ENCODE measurements at places on chromosomes 5 and 9.

GRCh38 chr9:114592356-114592755, 4.8 kb downstream of the ATP6V1G1 start:
- no peak for DNase-seq

DNA sequence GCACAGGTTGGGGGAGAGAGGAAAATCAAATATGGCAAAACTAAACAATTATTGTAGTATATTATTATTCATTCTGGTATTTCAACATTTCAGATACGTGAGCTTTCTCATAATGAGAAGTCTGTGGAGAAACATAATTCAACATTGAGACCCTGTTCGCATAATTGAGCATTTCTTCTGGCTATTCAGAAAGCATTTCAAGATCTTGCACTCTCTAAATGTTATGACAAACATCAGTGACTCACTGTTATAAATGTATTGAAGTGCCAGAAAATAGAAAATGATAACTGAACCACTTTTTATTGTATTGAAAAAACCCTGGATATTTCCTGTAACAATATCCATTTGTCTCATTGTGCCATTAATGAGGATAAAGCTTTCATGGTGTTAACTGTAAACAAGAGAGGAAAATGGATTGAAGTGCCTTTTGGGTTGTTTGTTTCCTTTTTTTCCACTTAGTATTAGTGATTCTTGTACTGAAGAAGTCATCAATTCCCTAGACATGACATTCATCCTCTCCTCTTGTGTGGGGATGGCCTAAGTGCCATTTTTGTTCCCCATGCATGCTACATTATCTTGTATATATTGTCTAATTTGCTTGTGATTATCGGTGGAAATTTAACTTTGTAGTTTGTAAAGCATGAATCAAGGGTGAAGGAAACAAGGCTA, 124.6 kb downstream of the CAMK4 start:
- no peak for DNase-seq

DNA sequence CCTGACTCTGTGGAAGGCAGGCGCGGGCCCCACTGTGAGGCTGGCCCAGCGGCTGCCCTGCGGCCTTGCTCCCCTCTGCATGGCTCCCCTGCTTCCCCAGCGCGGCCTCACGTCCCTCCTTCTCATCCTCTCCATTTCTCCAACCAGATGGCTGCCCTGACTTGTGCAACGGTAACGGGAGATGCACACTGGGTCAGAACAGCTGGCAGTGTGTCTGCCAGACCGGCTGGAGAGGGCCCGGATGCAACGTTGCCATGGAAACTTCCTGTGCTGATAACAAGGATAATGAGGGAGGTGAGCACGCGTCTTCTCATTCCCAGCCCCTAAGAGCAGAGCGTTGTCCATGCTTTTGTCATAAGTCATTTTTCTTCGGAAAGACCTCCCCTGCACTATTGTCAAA, 129.0 kb upstream of the WWC1 start:
- DNase-seq = no peak

- peak; percentile 35 for DNase-seq
Measured at GRCh38 chr9:137255448-137256114, 454 bp downstream of the NELFB start.

DNA sequence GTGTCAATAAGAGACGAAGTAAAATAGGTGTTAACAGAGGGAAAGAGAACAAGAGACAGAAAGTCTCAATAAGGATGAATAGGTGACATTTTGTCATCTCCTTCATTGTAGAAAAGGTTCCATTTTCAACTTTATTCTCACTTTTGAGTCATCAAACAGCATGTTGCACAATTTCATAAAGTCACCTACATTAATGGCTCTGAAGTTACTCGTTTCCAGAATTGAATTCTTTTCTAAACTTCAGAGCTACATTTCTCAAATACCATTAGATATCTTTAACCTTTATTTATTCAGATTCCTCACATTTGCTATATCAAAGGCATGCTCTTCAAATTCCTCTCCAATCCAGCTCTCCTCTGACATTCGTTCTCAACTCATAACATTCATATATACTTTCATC, 13.1 kb downstream of the ADAMTS6 start:
- DNase-seq = no peak

- no peak for DNase-seq
Measured at GRCh38 chr5:59291941-59292340, 601.6 kb downstream of the PDE4D start.

DNA sequence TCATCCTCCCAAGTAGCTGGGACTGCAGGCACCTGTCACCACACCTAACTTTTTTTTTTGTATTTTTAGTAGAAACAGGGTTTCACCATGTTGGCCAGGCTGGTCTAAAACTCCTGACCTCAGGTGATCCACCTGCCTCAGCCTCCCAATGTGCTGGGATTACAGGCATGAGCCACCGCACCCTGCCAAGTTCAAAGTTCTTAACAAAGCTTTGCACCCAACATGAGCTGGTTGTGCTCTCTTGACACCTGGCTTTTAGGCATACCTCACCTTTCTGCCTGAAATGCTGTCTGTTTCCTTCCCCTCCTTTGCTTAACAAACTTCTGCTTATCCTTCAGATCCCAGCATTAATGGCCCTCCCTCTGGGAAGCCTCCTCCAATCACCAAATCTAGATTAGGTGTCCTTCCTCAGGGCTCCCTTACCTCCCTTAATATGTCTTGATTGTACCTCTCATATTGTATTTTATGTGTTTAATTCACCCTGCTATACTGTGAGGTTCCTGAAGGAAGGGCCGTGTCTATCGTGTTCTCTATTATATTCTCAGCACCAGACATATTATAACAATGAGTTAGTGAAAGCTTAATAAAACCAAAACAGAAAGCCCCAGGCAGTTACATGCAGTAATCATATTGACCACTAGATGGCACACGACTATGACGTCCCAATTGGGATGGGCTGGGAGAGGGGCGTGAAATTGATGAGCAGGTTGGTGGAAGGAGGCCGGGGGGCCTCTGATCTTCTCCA, 62.9 kb upstream of the PPARGC1B start:
- peak; percentile 33 for DNase-seq

GRCh38 chr5:154202379-154203260, 12.1 kb downstream of the GALNT10 start:
- no peak for DNase-seq

- no peak for DNase-seq
Measured at GRCh38 chr5:94422812-94423211, 195.6 kb downstream of the KIAA0825 start.

GRCh38 chr9:1492156-1492555, 442.0 kb downstream of the DMRT2 start:
- no peak for DNase-seq

GRCh38 chr9:85215961-85216360, 525.8 kb downstream of the AGTPBP1 start:
- DNase-seq = no peak

DNA sequence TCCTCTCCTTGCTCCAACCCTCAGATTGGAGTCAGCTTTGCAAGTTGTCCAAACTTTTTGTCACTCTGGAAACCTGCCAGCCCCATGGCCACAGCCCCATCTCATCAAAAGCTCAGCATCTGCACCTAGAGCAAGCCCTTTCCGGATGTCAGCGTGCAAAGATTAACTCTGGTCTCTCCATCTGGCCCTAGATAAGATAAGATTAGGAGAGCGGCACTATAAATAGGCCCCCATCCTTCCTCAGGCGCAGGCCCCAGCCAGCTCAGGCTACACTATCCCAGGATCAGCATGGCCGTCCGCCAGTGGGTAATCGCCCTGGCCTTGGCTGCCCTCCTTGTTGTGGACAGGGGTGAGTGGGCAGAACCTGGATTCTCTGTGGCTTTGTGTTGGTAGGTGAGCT, at the start of gene SPINK4:
SPINK4 (plus strand) TSS at position 247 of the 400 bp plus-strand sequence; CDS start at position 289, 42 bp downstream.
- DNase-seq = no peak

DNA sequence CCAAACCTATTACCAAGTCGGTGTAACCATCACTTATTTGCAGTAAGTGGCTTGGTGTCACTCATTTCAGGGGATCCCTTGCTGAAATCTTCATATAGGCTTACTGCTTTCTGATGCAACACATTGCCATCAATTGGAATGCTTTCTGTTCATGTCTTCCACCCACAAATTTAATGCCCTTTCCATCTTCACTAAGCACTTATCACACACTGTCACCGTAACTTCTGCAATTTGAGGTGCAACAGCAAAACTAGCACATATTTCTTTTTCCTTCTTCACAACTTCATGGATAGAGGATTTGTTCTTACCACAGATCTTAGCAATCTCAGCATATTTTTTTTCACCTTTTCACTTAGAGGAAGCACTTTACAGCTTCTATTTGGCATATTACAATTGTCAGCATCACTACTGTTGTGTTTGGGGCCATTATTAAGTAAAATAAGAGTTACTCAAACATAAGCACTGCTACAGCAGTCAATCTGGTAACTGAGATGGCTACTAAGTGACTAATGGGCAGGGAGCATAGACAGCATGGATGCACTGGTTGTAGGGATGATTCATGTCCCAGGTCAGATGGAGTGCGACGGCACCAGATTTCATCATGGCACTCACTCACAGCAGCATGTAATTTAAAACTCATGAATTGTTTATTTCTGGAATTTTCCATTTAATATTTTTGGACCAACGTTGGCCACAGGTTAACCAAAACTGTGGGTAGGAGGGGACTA, 70.1 kb downstream of the PIP5K1B start:
- no peak for DNase-seq

DNA sequence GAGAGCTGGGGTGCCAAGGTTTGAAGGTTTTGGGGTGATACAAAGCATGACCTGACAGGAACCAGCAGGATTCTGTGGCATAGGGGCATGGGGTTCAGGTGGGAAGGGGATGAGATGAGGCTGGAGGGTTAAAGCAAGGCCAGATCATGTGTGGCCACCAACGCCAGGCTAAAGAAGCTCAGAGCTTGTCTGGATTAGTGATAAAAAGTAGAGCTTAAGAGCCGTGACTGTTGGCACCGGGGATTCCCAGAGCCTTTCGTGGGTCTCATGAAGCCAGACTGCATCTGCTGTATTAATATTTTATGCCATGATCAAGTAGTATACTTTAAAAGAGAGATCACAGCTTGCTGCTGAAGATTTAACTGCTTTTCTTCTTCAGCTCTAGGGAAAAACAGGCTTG, 8.5 kb upstream of the GSN start:
- DNase-seq = no peak

DNA sequence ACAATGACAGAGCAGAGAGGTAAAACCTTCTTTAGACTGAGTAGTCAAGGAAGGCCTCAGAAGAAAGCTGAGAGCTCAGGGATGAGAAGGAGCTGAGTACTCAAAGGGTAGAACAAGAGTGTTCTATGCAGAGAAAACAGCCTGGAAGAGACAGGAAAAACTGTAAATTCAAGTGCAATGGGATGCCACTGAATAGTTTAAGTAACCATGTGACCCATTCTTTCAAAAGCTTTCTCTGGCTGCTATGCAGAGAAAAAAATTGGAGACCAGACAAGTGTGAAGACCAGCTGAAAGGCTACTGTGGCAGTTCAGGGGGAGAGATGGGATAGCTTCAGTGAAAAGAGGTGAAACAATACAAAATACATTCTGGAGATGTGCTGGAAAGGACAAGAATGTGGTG, 61.3 kb upstream of the RNF38 start:
- DNase-seq = no peak

DNA sequence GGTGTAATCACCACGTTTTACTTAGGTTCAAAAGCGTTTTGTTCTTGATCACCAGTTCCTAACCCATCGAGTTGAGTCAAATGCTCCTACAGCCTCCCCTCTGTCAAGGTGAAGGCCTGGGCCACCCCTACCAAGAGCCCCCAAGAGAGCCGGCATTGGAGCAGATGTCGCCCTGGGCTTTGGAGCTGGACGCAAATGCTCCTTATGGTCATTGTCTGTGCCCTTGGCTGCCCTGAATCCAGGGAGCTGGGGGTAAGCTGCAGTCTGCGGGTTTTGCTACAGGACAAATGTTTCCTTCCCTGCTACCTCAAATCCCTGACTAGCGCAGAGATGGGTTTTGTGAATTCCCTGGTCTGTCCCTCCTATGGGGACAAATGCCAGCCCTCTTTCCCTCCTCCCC, 4.9 kb downstream of the RNF183 start:
- no peak for DNase-seq

DNA sequence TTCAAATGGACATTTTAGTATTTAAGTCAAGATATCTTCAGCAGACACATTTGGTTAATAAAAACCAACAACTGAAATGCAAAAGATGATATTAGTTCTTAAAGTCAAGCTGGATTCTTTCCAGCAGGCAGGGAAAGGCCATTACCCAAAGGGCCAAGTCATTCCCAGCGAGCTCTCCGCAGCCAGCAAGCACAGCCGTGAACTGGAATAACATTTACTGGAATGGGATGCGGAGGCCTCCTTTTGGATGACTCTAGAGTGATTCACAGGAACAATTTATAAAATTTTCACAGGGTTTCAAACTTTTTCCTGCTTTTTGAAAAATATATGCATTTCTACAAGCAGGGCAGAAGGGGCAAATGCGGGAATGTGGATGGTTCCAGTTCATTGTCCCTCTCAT, 76.6 kb upstream of the DAB2 start:
- DNase-seq = no peak

DNA sequence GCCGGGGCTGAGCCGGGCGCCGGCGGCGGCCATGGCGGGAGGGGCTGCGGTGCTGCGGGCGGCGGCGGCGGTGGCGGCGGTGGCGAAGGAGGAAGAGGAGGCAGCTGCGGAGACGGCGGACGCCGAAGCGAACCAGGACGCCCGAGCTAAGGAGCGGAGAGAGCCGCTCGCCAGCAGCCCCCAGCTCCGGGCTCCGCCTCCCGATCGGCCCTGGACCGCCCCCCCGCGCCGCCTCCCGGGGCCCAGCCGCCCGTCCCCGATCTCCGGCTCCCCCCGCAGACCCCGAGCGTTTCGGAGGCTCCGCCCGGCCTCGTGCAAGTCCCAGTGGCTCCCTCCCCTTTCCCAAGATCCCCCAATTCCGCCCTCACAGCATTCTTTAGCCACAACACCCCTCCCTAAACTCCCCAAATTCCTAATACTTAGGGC, at the start of gene ASTN2:
ASTN2 (minus strand) TSS at position 152 of the 426 bp plus-strand sequence; CDS start at position 33, 119 bp downstream.
- no peak for DNase-seq

GRCh38 chr5:109900911-109901627, 211.3 kb downstream of the MAN2A1 start:
- no peak for DNase-seq

- DNase-seq = no peak
Measured at GRCh38 chr5:146365618-146366017, 27.0 kb downstream of the POU4F3 start.

GRCh38 chr9:84775056-84775643, 105.6 kb downstream of the NTRK2 start:
- no peak for DNase-seq

DNA sequence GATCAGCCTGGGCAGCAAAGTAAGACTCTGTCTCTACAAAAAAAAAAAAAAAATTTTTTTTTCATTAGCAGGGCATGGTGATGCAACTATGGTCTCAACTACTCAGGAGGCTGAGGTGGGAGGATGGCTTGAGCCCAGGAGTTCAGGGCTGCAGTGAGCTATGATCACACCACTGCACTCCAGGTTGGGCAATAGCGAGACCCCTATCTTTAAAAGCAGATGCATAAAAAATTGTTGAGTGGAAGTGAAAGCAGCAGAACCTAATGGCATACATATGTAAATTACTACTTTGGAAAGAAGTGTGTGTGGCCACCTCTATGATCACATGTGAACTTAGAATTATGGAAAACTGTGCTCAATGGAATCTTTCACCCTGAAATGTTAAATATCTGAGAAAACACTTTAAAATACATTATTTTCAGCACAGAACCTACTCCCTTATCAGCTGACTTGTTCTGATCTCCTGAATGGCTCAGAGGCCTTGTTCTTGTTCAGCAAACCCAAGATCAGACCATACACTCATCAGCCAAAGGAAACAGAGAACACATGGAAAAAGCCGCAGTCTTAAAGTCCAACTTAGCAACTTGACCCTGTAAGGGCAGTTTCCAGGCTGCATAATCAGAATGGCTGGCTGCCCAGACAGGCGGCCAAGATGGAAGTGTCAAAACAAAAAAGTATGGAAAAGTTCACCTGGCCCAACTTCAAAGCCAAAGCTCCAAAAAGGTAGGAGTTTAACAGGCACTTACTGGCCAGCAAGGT, 56.5 kb downstream of the SIL1 start:
- DNase-seq = peak; percentile 7

All from Caki2 (cell line).